Left hindlimb (tissue), 1 donor: ENCODE measurements at places on chromosomes 7 and 10.

GRCh38 chr7:74417419-74417971, 36.2 kb upstream of the GTF2IRD1 start:
- peak; percentile 70 for DNase-seq

- no peak for DNase-seq
Measured at GRCh38 chr7:28937103-28937502, 21.0 kb downstream of the TRIL start.

- DNase-seq = no peak
Measured at GRCh38 chr10:15563246-15563645, 156.5 kb downstream of the ITGA8 start.

- DNase-seq = peak; percentile 24
Measured at GRCh38 chr10:43230909-43231522, 35.8 kb downstream of the RASGEF1A start.

GRCh38 chr10:23157691-23158369, 34.3 kb upstream of the PTF1A start:
- DNase-seq = no peak
